Renal cortical epithelial cell (primary cell): ENCODE measurements at places on chromosomes 16 and 17.

GRCh38 chr17:76502341-76503211, 1.4 kb upstream of the RHBDF2 start:
- DNase-seq = no peak

DNA sequence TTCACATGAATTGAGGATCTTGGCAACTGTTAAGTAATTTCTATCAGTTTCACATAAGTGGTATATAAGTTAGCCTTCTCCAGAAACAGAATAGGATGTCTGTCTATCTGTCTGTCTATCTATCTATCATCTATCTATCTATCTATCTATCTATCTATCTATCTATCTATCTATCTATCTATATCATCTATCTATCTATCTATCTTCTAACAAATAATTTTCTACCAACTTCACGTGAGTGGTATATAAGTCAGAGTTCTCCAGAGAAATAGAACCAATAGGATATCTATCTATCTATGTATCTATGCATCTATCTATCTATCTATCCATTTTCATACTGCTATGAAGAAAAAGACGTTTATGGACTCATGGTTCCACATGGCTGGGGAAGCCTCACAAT, 11.4 kb upstream of the SPACA3 start:
- no peak for DNase-seq

DNA sequence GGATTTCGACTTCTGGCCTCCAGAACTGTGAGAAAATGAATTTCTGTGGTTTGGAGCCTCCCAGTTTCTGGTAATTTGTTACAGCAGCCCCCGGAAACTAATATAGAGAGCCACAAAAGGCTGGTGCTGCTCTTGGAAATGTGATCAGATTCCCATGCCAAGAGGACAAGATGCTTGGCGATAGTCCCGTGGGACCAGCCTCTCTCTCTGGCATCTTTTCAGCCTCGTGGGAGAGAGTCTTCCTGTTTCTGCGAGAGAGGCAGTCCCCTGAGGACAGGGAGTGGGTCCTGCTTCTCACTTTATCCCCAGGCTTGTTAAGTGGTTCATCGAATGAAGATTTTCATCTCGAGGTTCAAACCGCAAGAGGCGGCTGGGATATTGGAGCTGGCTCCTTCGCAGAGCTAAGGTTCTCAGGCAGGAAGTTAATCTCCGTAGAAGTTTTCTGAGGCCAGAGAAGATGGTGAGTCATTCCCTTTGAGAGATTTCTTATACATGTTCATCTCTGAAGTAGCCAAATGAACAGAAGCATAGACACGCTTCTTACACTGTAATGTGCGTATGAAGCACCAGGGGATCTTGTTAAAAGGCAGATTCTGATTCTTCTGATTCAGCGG, 211.6 kb upstream of the SDK2 start:
- DNase-seq = no peak

DNA sequence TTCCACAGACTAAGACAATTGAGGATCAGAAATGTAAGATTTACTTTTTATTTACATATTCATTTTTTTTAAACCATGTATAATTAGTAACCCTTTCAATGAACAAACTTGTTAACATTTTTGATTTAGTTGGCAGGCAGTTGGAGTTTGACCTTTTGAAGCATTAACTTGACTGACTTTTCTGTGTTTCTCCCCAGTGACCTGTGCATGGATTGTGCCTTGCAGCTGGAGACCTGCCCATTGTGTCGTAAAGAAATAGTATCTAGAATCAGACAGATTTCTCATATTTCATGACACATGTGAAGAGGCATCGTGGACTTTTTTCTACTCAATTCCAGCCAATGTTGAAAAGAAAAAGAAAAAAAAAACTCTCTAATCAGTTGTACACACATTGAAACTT, 6.4 kb upstream of the ARL2BP start:
- no peak for DNase-seq

DNA sequence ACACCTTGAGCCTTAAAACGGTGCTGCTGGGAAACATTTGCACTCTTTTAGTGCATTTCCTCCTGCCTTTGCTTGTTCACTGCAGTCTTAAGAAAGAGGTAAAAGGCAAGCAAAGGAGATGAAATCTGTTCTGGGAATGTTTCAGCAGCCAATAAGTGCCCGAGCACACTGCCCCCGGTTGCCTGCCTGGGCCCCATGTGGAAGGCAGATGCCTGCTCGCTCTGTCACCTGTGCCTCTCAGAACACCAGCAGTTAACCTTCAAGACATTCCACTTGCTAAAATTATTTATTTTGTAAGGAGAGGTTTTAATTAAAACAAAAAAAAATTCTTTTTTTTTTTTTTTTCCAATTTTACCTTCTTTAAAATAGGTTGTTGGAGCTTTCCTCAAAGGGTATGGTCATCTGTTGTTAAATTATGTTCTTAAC, 4.4 kb downstream of the SOX9 start:
- DNase-seq = no peak
